Posterior vena cava (tissue), 2 donors: ENCODE measurements at places on chromosomes 5 and 9. TPM values are rescaled to one million over a fixed set of nuclear protein-coding genes. Genes with fewer than 3 reads are reported as not detected.

SPATA31C1 gene
- not detected for total RNA-seq

MOB3B gene
- total RNA-seq, result 3.2 TPM

GRCh38 chr5:35988529-35988928 is 2.7 kb downstream of the UGT3A1 start:
- DNase-seq, result no peak

GRCh38 chr9:6562871-6563430 is 82.6 kb downstream of the GLDC start:
- DNase-seq, result no peak

POU5F2 gene
- total RNA-seq, result 2.0 TPM

CXCL14 gene
- 87.3 TPM for total RNA-seq

- no peak for DNase-seq
These were observed 57.9 kb downstream of the DOCK8 start for GRCh38 chr9:272251-273213.

DNA sequence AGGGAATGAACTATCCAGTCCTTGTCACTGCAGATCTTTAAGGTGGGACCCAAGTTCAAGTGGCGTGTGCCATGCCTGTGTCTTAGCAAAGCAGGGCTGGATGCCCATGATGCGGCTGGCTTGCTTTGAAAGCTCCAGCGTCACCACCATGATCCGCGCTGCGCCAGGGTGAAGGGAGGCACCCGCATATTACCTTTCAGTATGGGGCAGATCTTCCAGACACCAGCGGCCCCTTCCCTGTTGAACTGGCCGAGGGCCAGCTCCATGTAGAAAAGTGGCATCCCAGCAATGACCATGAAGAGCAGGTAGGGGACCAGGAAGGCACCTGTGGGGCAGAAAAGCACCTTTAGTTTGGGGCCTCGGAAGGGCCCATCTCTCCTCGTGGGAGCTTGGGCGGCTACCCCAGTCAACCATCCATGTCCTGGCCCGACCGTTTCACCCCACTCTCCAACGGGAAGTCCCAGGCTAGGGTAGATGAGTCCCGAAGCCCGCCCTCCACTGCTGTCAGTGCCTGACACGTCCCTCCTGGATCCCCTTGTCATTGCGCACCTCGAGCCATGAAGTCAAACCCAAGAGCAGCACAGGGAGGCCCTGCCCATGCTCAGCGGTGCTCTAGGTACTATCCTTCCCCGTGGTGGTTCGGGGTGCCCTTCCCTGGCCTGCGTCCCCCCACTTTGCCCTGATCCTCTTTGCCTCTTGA is 3.9 kb downstream of the SLC6A3 start:
- DNase-seq, result peak; percentile 69

PRRX2 gene
- 20.8 TPM for total RNA-seq

PLAC8L1 gene
- 0.43 TPM for total RNA-seq

DNA sequence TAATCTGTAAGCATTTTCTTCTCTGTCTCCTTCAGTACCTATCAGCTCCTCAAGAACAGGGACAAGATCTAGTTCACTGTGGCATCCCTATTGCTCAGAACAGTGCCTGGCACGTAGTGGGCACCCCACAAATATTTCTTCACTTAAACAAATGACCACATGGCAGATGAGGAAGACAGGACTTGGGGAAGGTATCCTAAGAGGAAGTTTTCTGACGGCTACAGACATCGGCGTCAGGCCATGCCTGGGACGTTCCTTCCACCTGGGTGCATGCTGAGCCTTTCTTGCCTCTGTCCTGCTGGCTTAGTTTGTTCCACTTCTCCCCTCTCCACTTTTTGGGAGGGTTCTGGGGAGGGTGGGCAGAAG is 60.2 kb downstream of the NEURL1B start:
- DNase-seq, result no peak

DNA sequence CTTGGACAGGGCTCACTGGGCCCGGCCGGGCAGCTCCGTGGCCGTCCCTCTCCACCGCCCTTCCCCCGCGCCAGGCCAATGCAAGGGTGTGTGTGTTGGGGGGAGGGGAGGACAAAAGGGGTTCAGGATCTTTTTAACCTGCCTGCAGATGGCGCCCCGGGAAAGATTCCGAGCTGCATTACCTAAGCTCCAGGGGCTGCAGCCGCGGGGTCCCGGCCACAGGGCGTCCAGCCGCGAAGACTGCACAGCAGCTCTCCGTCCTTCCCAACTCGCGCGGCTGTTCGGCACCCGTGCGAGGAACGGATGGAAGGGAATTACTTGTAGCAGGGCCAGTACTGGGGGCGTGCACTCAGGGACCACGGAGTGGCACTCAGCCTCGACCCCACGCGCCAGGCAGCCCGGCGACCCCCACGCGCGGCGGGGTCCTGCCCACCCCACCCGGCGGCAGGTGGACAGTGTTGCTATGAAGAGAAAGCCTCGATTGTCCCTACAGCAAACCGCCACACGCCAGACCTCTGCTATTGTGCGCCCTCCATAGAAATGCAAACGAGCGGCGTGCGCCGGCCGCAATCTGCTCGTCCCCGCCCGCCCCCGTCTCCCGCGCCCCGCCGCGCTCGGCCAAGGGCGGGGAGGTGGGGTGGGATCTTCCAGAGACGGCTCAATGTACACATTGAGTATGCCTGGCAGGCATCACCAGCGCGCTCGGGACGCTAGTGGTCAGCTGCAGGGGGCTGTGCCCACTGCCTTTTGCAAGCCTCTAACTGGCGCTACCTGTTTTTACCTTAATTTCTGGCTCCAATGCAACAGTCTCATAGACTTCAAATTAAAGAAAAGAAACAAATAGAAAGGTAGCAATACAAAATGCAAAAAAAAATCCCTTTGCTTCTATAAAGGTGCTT is 796 bp upstream of the GADD45G start:
- peak; percentile 83 for DNase-seq

DNA sequence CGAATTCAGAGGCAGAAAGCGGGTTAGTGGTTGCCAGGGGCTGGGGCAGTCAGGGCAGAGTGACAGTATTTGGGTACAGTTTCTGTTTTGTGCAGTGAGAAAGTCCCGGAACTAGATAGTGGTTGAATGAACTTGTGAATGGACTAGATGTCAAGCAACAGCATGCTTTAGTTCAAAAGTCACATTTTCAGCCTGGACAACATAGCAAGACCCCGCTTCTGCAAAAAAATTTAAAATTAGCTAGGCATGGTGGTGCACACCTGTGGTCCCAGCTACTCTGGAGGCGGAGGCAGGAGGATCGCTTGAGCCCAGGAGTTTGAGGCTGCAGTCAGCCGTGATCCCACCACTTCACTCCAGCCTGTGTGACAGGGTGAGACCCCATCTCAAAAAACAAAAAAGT is 8.4 kb downstream of the NOTCH1 start:
- no peak for DNase-seq
